ENCODE measurements at places on chromosomes 5 and 9. TPM values are rescaled to one million over a fixed set of nuclear protein-coding genes. Genes with fewer than 3 reads are reported as not detected.

Gene NPDC1
- total RNA-seq = 15.7 TPM

Gene ORM2
- total RNA-seq = not detected

Gene GPSM1
- total RNA-seq = 54.2 TPM

Gene PTPDC1
- 7.6 TPM for total RNA-seq

Gene LCN2
- total RNA-seq = not detected

Gene DEPDC1B
- 2.1 TPM for total RNA-seq

Gene SH3RF2
- 1.2 TPM for total RNA-seq

Gene HSD17B4
- 201 TPM for total RNA-seq

Gene SLC27A6
- total RNA-seq = 0.26 TPM

Gene CEP78
- 10.0 TPM for total RNA-seq

Gene FCN1
- total RNA-seq = not detected

Gene PIGO
- 7.4 TPM for total RNA-seq

Gene TEX48
- not detected for total RNA-seq

Gene PALM2AKAP2
- 9.9 TPM for total RNA-seq

Gene TTC23L
- total RNA-seq = 0.33 TPM
